ENCODE measurements at places on chromosomes 1 and 21.

GRCh38 chr1:31803610-31804009 is 12.2 kb downstream of the SPOCD1 start:
- no peak for DNase-seq

- no peak for DNase-seq
Measured at GRCh38 chr1:224160171-224160682, 22.8 kb upstream of the DEGS1 start.

- no peak for DNase-seq
Measured at GRCh38 chr1:89832496-89833127, 11.8 kb downstream of the LRRC8D start.

- DNase-seq = no peak
Measured at GRCh38 chr1:112325504-112325903, 70.5 kb upstream of the CTTNBP2NL start.
